Hepatic stellate cell (primary cell): ENCODE measurements at places on chromosomes 3 and 15.
A peak's percentile ranks its signal among the peaks of the same experiment; 100 is the strongest.

GRCh38 chr3:113873814-113874526 is 35.4 kb downstream of the GRAMD1C start:
- DNase-seq, result no peak

DNA sequence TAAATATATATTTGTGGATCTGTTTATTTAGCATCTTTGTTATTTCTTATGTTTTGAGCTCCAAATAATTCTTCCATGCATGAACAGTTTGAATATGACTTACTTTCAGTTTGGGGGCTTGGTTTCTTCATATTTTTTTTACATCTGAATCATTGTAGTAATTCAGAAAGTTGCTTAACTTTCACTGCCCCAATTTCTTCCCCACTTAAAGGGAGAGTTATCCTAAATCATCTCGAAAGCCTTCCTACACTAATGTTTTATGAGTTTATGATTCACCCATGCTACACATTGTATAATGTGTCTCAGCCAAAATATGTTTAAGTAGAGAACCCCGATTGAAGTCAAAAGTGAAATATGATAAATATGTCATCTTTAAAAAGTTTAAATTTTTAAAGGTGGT is 47.8 kb downstream of the SPRED1 start:
- peak; percentile 10 for DNase-seq

GRCh38 chr3:16432714-16433113 is 80.8 kb downstream of the RFTN1 start:
- DNase-seq, result no peak

- no peak for DNase-seq
These were observed 14.7 kb downstream of the FHIT start for GRCh38 chr3:61236556-61236955.

DNA sequence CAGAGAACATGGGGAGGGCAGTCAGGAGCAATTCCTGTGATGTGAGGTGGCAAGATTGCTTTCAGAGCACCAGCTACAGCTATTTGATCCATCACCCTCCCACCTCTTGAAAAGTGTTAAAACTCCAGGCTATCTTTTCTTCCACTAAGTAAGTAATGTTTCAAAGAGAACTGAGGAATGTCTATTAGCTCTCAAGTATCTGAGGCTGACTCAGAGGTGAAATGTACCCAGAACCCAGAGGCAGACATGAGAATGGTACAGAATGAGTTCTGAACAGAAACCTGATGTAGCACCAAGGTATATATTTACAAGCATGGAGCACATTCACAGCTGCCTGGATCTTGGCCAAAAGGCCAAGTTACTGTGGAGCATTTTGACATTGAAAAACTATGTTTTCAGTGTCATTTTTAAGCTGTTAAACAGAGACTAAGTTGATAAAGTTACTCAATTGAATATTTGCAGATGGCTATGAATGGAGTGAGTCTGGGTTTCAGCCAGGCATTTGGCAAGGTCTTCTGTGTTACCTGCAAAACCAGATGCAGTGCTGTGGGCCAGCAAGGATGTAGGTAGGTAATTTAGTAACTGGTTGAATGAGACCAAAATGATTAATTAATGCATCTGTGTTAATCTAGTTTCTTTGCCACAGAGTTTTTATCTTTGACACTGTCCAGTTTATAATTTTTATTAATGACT is 227.7 kb upstream of the CD96 start:
- DNase-seq, result no peak

- no peak for DNase-seq
These were observed 2.5 kb upstream of the TBC1D21 start for GRCh38 chr15:73870700-73871408.

GRCh38 chr15:100777821-100778220 is 101.8 kb upstream of the ALDH1A3 start:
- DNase-seq, result no peak

- DNase-seq, result no peak
These were observed 307.1 kb upstream of the DPH6 start for GRCh38 chr15:35852818-35853624.

DNA sequence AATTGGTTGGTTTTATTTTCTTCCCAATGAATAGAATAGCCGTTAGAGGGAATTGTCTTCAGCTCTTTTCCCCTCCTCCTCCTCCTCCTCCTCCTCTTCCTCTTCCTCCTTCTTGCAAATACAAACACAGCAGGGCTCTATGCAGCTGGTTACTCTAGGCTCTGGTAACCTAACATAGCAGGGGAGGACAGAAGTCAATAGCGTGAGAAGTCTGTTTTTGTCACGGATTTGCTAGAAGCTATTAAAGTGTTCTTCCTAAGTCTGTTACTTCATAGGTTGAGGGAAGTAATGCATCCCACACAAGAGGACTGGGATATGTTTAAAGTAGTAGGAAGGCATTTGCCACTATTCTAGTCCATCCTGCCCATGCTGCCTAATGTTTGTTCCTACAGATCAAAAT is 374.7 kb upstream of the TPRG1 start:
- no peak for DNase-seq

DNA sequence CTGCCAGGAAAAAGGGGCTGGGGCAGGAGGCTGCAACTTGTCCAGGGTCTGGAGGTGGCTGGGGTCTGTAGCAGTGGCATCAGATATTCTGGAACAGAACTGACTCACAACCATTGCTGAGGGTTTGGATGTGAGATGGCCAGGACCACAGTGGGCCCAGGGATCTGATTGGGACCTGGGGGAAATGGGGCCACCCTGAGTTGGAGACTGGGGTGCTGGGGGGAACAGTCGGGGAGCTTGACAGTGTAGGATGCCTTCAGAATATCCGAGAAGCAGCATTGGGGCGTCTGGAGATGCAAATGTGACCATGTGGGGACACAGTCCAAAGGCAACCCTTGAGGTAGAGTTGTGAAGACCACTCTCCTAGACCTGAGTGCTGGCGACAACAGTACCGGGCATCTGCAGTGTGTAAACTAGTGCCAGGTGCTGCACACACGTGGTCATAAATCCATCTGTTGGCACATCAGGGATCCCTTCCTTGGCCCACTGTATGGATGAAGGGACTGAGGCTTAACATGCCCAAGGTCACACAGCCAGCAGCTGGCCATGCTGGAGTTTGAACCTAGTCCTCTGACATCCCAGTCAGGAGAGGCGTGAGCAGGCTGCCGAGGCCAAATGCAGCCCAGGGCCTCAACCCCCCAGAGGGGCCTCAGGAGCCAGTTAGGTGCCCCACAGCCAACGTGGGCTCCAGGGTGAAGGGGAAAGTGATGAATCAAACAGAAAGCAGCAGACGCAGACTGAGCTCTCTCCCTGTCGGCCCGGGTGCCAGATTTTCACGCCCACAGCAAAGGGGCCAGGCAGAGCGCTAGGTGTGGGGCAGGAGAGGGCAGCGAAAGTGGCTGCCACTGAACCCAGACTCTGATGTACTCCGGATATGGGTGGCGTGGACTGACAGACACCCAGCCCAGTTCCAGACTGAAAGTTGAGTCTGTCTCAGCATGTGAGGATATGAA is 18.8 kb downstream of the HEMK1 start:
- DNase-seq, result no peak

DNA sequence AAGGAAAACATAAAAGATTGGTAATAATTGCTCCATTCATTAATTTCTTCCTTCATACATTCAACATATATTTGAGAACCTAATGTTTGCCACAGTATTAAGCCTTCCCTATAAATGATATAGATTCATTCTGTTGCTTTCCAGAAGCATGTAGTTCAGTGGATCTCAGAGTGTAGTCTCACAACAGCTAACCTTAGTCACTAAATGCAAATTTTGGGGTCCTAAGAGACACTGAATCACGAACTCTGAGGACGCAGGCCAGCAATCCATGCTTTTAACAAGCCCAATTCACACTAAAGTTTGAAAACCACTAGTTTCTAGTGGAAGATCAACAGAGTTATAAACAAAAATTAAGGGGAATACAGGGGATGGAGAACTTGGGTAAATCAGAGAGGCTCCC is 7.2 kb upstream of the AQR start:
- no peak for DNase-seq

GRCh38 chr3:47568901-47569300 is 9.8 kb downstream of the CSPG5 start:
- DNase-seq, result no peak

DNA sequence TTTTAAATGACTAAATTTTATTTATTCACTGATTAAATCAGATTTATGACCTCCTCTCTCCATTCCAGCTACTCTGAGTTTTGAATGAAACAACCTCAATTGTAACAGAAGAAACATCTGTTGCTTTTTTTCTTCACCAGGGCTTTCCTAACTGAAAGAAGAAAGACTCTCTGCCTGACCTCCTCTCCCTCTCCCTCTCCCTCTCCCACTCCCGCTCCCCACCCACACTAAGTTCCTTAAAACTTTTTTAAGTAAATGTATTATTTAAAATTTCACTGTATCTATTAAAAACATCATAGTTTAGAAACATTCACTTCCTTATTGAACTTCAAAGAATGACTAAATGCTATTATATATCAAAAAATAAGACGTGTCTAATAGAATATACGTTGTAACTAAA is 122.0 kb downstream of the TFDP2 start:
- DNase-seq, result no peak

GRCh38 chr3:59469948-59470723 is 420.3 kb upstream of the CFAP20DC start:
- no peak for DNase-seq

DNA sequence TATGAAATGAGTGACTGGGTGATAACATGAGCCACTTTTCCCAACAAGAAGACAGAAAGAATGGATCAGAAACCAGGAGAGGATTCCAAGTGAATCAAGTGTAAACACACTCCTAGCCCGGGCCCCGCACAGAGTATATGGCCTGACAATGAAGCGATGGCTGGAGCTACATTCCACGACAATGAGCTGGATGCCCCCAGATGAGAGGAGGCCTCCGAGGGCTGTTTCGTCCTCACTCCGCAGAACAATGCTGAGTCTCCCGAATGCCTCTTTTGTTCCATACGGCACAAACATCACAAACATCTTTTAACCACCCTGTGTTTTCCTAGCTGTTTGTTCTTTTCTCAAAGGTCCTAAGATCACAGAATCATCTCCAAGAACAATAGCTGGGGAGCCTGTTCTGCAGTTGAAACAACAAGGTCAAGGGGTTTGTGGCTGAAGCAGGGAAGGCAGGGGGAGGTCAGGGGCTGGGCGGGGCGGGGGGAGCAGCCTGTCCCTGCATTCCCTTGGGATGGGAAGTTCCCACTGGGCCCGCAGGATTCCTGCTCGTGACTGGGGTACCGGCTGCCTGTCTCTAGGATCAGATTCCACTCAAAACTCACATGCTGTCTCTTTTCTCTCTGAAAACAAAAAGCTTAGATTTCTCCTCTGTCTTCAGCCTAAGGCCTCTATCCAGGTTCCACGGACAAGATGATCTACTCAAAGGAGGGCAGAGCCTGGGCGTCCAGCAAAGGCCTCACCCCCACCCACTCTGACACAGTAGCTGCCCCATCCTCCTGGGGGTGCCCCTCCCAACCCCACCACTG is 151.3 kb downstream of the XXYLT1 start:
- DNase-seq, result no peak

DNA sequence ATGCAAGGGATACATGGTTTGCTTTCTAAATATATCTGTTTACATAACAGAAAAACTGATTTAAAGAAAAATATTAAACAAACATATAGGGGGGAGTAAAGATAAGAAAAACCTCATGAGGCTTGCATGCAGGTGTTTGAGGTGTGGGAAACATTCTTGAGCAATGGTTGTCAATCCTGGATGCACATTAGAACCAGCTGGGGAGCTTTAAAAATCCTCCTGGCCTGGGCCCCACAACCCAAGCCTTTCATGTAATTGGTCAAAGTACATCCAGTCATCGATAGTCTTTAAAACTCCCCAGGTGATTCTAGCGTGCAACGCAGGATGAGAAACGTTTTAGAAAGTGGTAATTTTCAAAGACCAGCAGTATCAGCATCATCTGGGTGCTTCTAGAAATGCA is 18.3 kb downstream of the NMNAT3 start:
- no peak for DNase-seq

GRCh38 chr3:25568525-25569078 is 96.1 kb downstream of the TOP2B start:
- DNase-seq, result no peak

DNA sequence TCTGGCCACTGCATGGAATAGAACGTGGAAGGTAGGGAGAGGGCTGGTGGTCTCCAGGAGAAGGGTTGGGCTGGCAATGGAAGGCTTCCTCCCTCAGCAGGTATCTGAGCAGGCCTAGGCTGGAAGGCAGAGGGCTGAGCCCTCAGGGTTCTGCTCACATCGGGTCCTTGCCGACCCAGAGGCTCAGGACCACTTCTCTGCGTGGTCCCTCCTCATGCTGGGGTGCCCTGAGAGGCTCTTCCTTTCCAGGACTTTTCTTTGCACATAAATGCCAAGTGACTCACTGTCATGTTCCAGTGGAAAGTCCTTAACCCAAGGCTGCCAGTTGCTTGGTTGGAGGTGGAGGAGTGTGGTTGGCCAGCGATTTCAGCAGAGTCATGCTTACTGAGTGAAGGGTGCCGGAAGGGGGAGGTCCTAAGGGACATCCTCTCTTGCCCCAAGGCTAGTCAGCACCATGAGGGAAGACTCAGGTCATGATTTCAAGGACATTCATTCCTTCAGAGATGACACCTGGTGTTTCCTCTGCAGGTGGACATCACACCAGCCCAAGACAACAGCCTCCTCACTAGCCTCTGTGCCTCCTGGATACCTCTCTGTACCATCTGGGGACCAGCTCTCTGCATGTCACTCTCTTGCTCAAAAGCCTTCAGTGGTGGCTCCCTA is 8.2 kb downstream of the SLC6A6 start:
- peak; percentile 92 for DNase-seq

- no peak for DNase-seq
These were observed 3.6 kb downstream of the HAPLN3 start for GRCh38 chr15:88891540-88892254.

GRCh38 chr3:23685541-23686258 is 120.1 kb upstream of the UBE2E1 start:
- DNase-seq, result peak; percentile 83

DNA sequence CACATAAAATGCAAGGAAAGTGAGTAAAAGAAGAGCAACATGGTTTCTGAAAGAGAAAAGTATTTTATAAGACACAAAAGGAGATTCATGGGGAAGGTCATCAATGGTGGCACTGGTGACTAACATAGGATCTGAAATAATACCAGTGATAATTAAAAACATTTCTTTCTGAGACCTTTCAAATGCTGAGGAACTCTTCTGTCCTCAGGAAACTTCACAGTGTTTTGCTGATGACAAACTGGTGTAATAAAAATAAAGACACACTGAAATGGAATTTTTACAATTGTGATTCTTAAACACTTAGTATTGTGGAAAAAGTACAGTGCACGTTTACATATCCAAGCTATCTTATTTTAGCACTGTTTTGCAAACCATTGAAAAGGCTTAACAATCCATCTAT is 80.4 kb upstream of the ZBTB20 start:
- DNase-seq, result no peak

GRCh38 chr15:83940136-83940535 is 286.2 kb downstream of the ADAMTSL3 start:
- no peak for DNase-seq

- DNase-seq, result peak; percentile 37
These were observed 20.8 kb downstream of the ARL14 start for GRCh38 chr3:160697637-160698380.

DNA sequence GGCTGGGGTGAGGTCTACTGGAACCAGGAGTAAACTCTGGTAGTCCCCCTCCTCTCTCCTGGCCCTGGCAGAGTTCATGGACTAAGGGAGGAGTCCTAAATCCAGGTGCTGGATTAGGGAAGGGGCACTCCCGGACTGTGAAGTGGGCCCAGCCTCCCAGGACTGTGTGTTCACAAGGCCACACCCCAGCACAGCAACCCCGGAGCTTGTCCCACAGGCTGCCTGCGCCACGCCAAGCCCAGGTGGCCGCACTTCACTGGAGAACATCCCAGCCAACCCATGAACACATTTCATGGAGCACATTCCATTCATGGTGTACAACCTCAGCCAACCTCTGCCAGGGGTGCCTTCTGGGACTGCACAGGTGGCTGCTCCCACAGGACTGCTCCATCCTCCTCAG is 8.2 kb downstream of the ARPIN start:
- no peak for DNase-seq
